ENCODE measurements at places on chromosomes 12 and 14.

DNA sequence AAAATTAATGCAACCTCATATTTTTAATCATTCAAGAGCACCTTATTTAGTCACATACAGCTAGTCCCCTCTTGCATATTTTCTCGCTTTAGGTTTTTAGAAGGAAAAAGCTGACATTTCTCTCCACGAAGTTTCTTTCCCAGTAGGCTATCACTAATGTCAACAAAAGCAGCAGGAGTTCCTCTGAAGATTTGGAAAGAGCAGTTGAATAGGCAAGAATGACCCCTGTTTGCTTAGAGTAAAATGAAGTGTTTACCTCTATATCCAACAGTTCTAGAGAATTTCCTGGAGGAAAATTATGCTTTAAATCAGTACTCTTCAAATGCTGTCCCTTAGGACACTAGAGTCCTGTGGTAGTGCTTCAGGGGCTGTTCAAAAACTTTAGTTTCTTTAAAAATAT, 188.1 kb upstream of the PRKD1 start:
- DNase-seq, result no peak

GRCh38 chr12:47111392-47111778, 31.6 kb upstream of the AMIGO2 start:
- DNase-seq, result no peak

- DNase-seq, result no peak
Measured at GRCh38 chr12:25689996-25690501, 137.0 kb upstream of the LMNTD1 start.

DNA sequence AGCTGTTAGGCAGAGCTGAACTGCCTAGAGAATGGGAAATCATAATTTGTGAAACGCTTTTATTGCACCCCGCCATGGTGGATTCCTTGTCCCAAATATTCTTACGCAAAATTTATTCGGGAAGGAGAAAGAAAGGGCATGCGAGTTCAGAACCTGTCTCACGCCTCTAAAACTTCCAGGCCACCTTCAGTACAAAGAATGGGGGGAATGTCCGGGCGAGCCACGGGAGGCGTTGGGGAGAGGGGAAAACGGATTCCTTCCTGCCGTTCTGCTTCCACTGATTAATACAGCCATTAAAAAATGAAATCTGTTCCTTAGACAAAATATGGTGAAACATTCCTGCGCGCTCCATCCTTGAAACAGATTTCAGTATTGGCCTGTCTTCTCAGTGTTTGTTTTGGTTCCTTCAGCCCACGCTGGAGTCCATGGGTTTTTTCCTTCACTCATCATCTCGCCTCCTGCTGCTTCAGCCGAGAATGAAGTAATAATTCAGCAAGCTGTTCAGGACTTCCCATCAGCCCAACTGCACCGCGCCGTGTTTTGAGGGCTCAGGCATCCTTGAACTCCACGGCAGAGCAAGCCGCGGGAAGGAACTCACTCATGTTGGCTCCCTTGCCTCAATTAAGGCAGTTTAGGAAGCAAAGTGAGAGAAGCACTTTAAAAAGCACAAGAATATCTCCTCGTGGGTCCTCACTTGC, 47.7 kb upstream of the CDKN3 start:
- no peak for DNase-seq

DNA sequence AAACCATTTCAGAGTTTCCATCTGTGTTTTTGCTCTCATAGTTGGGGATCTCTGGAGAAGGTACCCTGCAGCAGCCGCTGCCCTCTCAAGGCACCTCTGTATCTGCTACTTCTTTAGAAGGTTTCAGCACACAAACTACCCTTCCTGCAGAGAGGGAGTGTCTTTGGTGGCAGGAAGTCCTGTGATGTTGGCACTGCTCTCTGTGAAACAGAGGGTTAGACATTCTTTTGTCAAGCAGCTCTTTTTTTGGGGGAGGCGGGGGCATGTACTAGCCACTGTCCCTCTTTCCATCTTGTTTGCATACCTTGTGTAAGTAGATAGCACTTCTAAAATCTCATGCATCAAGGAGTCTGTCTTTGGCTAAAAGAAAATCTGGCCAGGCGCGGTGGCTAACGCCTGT, 352.6 kb downstream of the BMP4 start:
- no peak for DNase-seq

GRCh38 chr12:40727774-40728483, 35.7 kb downstream of the CNTN1 start:
- DNase-seq, result no peak

GRCh38 chr12:65685514-65685913, 138.8 kb upstream of the HMGA2 start:
- peak; percentile 40 for DNase-seq

All from HS-27A (cell line).